ENCODE measurements at places on chromosomes 3 and 15.

GRCh38 chr15:33029109-33029652 lies 165.3 kb downstream of the FMN1 start:
- peak; percentile 75 for DNase-seq

- DNase-seq, result no peak
Observed at GRCh38 chr15:82132096-82132495, 86.3 kb upstream of the MEX3B start.

DNA sequence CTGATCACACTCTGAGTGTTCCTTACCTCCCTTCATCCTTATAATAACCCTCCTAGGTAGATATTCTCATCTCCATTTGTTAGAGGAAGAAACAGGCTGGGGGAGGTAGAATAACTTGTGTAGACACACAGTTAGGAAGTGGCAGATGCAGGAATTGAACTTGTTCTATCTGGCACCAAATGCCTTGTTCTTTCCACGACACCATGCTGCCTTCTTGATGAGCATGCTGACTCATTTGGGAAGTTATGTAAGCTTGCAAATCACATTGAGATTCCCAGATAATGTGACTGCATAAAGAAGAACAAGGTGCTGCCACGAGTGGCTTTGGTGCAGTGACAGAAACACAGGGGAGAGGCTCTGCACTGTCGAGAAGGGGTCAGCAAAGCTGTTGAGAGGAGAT lies 27.5 kb upstream of the NDUFB4 start:
- peak; percentile 43 for DNase-seq

- peak; percentile 63 for DNase-seq
Observed at GRCh38 chr15:83626171-83626802, 27.6 kb upstream of the ADAMTSL3 start.

DNA sequence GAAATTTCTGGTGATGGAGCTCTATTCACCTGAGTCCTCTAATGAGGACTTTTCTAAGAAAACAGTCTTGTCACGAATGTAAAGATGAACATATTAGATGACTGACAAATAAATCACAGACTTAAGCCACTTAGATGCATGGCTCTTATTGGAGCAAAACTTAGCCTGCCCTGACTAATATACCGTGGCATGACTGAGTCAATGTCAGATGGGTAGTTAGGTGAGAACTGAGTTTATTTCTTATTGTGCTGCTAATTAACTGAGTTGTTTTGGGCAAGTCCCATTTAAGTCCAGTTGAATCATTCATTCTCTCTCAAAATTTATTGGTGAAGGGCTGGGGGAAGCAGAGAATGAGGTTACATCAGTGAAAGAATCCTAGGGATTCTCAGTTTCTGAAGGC lies 459.8 kb downstream of the MCTP2 start:
- no peak for DNase-seq

GRCh38 chr15:66862940-66863335 lies 160.9 kb downstream of the SMAD6 start:
- DNase-seq, result peak; percentile 87

DNA sequence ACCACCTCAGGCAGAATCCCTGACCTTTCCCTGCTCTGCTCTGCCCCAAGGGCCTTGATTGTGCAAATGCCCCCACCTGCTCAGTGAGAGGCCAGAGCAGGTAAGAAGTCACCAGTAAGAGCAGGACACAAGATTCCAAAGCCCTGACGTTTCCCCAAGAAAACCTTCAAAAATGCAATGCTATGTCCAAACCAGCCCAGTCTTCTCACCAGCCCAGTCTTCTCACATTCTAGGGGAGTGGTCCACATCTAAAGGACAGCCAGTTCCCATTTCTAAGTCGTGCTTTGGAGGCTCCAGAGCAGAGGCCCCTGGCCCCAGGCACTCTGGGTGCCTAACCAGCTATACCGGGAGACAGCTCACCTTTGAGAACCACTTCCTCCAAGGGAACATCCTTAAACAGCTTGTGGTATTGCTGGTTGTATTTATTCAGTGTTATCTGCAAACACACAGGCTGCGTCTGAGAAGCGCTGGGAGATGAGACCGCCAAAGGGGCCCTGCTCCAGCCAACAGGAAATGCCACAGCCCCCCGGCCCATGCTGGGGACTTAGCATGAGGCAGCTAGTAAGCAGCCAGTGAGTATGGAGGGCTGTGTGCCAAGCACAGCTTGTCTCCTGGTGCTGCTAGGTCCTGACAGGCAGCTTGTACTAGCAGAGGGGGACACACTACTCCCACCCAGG lies 29.3 kb downstream of the GRAMD2A start:
- peak; percentile 90 for DNase-seq

GRCh38 chr15:77292969-77293558 lies 126.8 kb downstream of the PEAK1 start:
- no peak for DNase-seq

DNA sequence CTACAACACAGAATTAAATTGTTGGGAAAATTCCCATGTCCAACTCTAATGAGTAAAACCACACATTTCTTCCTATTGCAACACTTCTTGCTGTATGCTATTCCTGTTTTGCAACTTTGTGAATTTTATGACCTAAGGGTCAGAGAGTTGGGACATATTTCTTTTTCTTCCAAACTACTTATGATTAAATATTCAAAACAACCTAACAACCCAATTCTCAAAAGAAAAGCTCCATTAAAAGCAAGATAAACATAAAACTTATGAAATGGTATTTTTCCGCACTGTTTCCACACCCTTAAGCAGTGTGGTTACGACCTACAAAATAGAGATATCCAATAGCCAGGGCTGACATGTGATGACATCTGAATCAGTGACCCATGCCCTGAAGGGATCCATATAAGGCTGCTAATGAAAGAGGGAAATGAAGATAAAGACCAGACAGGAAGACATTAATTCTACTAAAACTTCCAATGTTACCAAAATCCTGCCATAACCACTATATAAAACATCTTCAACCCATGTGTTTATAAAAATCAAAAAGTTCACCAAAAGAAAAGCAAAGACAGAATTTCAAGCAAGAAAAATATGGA lies 45.6 kb downstream of the DMXL2 start:
- peak; percentile 86 for DNase-seq
